Fibroblast of upper back skin (primary cell): ENCODE measurements at places on chromosomes 2 and 18.

DNA sequence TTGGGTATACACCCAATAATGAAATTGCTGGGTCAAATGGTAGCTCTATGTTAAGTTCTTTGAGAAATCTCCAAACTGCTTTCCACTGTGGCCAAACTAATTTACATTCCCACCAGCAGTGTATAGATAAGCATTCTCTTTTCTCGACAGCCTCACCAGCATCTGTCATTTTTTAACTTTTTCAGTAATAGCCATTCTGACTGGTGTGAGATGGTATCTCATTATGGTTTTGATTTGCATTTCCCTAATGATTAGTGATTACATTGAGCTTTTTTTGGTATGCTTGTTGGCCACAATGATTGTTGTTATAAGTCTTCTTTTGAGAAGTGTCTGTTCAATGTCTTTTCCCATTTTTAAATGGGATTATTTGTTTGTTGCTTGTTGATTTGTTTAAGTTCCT is 50.4 kb upstream of the EPAS1 start:
- no peak for DNase-seq

DNA sequence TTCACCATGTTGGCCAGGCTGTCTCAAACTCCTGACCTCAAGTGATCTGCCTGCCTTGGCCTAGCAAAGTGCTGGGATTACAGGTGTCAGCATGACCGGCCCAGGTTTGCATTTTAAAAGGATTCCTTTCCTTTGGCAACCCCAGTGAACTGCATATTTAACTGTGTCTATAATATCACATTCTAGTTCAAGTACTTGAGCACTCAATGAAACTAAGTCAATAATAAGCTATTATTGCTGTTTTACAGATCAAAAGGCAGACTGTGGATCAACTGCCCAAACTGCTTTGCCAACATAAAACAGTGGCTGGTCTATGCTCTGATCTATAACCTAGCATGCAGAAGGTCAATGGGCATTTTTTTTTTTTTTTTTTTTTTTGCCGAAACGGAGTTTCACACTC is 144.5 kb downstream of the USP34 start:
- DNase-seq, result no peak

GRCh38 chr2:226489775-226490541 is 309.7 kb downstream of the IRS1 start:
- DNase-seq, result peak; percentile 94

GRCh38 chr2:139366681-139367080 is 586.5 kb upstream of the NXPH2 start:
- no peak for DNase-seq

- DNase-seq, result peak; percentile 87
Measured at GRCh38 chr2:191676790-191677645, 918 bp upstream of the NABP1 start.
